ENCODE measurements at places on chromosomes 11 and 22.
A peak's percentile ranks its signal among the peaks of the same experiment; 100 is the strongest.

- peak; percentile 20 for DNase-seq
Measured at GRCh38 chr11:76077575-76078150, 128.6 kb downstream of the WNT11 start.

DNA sequence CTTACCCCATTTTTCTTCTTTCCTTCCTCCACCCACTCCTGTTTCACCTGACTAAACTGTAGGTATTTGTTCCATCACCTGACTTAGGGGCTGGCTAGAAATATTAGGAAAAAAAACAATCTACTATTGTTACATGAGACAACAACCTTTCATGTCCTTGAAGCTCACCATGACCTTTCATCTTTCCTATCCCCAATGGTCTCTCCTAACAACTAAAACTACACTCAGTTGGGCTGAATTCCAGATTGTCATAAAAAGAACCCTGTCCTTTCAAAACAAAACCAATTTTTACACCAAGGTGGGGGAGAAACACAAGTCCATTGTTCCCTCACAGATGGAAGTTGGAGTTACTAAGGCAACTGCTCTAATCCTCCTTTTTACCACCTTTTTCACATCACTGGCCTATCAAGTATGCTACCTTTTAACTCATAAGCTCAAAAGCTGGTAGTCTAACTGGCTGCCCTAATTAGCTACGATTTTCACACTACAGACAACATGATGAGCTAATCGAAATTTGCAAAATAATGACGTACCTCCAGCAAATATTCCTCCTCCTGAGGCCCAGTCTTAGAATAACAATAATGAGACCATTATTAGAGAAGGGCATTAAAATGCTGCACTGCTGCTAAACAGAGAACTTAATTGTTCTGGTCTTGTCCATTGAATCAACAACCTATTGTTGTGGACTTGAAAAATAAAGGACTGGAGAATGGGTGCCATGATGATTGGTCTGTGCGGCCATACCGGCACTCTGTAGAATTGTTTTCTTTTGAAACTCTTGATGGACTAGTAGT is 46.5 kb upstream of the SOX6 start:
- DNase-seq = peak; percentile 1

- DNase-seq = no peak
Measured at GRCh38 chr22:47091921-47092700, 329.7 kb downstream of the TBC1D22A start.

- no peak for DNase-seq
Measured at GRCh38 chr22:30279046-30279788, 10.1 kb downstream of the CASTOR1 start.

- no peak for DNase-seq
Measured at GRCh38 chr11:2302896-2303626, 1.2 kb downstream of the TSPAN32 start.

GRCh38 chr11:15815246-15816195 is 540.8 kb downstream of the SOX6 start:
- peak; percentile 37 for DNase-seq

DNA sequence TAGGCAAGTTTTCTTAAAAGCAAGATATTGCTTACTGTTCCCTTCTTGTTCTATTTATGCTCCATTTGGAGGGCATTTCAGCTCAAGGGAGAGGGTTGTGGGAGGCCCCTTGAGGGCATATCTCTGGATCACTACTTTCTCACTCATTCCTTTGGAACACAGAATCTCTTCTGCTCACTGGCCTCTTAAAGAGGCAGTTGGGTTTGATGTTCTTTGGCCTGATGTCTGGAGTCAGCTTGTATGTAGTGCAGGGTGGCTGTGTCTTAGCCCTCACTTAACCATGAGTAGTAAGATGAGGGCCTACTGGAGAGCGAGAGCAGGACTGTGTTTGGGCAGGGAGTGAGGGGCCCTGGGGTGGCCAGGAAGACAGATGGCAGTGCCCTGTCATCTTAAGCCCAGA is 3.6 kb downstream of the INCENP start:
- DNase-seq = no peak

DNA sequence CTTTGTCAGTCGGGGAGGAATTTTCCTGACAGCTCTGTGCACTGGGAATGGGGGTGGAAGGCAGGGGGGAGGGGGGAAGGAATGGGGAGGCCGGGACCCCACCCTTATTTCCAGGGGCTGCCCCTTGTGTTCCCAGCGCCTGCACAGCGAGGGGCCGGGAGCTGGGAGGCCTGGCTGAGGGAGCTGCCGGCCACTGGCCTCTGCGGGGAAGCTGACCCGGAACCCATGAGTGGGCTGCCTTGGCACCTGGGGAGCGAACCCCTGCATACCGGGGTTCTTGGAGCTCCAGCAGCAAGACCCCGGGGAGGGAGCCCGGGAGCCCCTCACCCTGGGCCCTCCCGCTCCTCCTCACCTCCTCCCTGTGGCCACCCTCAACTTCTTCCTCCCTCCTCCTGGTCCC is 3.5 kb downstream of the H19 start:
- DNase-seq = no peak

- DNase-seq = peak; percentile 80
Measured at GRCh38 chr11:58394195-58394594, 12.5 kb downstream of the OR5B3 start.

GRCh38 chr11:134360050-134360835 is 28.5 kb downstream of the GLB1L2 start:
- DNase-seq = peak; percentile 18

GRCh38 chr22:23450434-23450795 is 129.7 kb downstream of the IGLL1 start:
- no peak for DNase-seq

DNA sequence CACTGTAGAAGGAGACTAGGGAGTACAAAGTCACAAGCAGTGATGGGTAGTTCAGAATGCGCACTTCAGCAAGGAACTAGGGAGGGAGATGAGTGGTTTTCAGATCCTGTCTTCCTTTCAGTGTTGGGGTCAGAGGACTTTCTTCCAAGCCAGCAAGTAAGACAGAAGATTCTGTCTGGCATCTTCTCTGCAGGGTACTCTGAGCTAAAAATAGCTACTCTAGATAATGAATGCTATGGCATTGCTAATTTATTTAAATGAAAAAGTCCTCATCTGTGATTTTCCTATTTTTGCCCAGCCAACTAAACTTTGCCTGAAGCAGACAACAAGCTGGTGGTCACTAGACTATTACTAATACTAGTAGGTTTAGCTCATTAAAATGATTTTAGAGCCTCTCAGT is 18.3 kb upstream of the ARL14EP start:
- DNase-seq = no peak

- no peak for DNase-seq
Measured at GRCh38 chr22:34702279-34702678, 363.7 kb upstream of the ISX start.

DNA sequence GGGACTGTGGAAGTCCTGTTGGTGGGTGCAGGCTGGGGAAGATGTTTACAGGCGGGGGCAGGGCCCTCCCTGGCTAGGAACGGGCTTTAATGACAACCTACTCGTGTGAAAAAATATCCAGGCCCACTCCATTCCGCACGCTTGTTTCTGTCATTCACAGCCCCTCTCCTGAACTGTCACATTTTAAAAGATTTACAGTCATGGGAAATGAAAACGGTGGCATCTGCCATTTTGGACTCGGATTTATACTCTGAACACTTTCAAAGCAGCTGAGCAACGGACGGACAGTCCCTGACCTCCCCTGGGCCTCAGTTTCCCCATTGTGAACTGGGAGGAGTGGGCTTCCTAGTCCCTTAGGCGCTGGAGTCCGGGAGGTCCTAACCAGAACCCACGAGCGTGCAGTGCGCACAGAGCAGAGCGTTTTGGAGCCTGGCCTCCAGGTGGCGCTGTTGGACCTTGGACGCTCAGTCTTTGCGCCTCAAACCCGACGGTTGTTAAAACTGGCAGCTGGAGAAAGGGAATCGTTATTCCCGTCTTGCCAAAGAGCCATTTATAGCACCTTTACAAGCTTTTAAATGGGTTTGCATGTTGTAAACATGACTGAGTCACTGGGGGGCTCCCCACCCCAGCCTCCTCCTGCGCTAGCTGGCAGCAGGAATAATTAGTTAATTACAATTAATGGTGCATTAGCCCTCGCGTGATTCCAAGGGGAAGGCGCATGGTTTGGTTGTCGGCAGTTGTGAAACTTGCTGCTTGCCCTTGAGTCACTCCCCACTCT is 75.3 kb downstream of the FBLN1 start:
- peak; percentile 51 for DNase-seq

GRCh38 chr22:29329581-29329980 is 14.1 kb upstream of the RASL10A start:
- DNase-seq = no peak

DNA sequence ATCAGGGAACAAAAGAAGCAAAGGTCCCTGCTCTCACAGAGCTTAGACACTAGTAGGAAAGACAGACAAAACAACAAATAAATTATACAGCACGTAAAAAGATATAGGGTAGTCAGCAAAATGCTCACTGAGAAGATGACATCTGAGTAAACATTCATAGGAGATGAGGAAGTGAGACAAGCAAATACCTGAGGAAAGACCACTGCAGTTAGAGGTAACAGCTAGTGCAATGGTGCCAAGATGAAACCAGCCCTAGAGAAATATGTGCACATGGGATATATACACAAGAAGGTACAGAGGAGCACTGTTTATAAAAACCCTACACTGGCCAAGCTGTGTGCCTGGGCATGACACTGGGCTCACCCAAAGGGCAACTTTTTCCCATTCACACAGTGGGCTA is 9.8 kb downstream of the CYP2R1 start:
- DNase-seq = no peak

Measured in astrocyte (in vitro differentiated cells and primary cell).